ENCODE measurements at places on chromosomes 2 and 18. TPM values are rescaled to one million over a fixed set of nuclear protein-coding genes. Genes with fewer than 3 reads are reported as not detected.
A peak's percentile ranks its signal among the peaks of the same experiment; 100 is the strongest.

The METTL5 gene
- total RNA-seq = 40.4 TPM

- no peak for ATAC-seq
Measured at GRCh38 chr18:77530732-77531131, 281.1 kb downstream of the GALR1 start.

GRCh38 chr2:126634273-126634861 lies 21.6 kb upstream of the GYPC start:
- no peak for ATAC-seq

DNA sequence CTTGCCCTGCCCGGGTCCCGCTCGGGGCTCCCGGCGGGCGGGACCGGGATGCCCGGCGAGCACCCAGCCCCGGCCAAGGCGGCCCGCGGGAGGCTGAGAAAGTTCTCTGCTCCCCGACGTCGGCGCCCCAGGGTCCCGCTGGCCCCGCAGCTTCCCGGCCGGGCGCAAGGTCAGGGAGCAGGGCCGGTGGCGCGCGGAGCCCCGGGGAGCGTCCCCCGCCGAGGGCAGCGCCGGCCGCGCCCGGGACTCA lies 331 bp downstream of the SERPINE2 start:
- ATAC-seq = peak; percentile 36

GRCh38 chr2:219272356-219272755 lies 6.8 kb upstream of the DNAJB2 start:
- ATAC-seq = no peak

- ATAC-seq = no peak
Measured at GRCh38 chr2:114769110-114769509, 326.7 kb downstream of the DPP10 start.

DNA sequence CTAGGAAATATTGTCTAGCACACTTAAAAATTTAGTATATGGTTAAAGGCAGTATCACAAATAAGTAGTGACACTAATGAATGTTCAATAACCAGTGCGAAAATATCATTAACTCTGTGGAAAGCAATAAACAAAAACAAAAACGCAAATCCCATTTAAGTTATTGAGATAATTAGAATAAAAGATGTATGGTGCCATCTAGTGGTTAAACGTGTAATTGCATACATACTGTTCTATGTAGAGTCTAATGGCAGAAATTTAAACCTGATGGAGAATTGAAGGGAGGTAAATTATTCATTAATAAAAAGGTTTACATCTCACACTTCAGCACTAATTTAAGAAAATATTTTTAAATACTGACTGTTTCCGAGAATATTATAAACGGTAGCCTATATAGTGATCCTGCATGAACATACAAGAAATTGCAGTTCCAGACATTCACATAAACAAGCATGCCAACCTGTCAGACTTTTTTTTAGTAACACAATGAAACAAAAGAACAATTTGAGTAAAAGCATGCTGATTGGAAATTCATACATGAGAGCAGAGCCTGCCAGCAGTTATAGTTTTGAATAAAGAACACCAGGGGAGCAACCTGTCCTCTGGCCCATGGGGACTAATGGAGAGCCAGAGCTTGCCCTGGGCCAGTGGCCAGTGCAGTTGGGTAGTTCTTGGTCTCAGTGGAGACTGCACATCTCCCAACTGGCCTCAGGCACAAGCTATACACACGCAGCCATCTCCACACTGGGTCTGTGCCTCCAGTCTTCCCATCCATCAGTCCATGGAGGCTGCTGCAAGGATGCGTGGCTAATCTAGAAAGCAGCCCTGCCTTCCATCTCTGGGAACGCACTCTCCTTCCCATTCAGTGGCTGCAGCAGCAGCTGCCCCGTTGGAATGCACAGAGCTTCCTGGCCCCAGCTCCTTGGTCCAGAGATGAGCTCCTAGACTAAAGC lies 28.0 kb downstream of the GCG start:
- no peak for ATAC-seq

DNA sequence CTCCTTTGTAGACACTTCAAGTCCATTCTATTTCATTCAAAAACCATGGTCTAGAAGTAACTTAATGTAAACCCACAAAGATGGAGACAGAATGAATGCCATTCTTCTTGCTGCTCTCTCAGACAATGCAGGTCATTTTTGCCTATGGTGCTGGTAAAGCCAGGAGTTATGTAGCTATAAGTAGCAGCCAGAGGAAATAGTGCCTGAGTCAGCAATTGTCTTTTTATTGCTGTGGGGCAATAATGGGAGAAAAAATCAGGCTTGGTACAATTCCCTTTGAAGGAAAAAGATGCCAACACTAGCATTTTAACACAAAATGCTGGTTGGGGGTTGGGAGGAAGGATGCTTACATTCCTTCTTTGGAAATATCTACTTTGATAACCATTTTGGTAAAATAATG lies 43.5 kb downstream of the SCN1A start:
- ATAC-seq = no peak

Data from motor neuron (in vitro differentiated cells).